ENCODE measurements at places on chromosomes 11 and 22.

GRCh38 chr11:12110714-12111548, 541 bp downstream of the MICAL2 start:
- DNase-seq, result no peak

DNA sequence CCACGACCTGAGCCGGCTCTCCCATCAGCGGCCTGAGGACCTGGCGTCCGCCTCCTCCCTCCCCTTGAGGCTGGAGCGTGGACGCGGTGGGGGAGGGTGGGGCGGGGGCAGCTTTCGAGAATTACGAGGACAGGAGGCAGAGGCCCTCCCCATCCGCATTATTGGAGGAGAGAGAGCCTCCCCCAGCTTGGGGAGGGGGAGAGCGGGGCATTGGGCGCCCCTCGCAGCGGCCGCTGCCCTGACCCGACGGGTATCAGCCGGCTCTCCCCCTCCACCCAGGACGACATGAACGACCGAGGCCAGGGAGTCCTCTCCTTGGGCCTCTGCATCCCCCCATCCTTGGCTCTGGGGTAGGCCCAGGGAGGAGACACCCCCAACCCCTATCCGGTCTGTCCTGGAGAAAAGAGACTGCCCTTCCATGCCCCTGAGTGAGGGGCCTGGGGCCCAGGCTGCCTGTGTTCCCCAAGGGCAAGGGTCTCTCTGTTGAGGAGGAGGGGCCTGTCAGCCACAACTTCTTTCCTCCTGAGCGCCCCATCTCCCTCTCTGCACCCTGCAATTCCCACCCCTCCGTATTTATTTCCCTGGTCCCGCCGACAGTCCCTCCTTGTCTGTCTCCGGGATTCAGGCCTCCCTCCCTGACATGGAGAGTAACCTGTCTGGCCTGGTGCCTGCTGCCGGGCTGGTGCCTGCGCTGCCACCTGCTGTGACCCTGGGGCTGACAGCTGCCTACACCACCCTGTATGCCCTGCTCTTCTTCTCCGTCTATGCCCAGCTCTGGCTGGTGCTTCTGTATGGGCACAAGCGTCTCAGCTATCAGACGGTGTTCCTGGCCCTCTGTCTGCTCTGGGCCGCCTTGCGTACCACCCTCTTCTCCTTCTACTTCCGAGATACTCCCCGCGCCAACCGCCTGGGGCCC, 495 bp downstream of the GPR137 start:
- DNase-seq, result no peak

DNA sequence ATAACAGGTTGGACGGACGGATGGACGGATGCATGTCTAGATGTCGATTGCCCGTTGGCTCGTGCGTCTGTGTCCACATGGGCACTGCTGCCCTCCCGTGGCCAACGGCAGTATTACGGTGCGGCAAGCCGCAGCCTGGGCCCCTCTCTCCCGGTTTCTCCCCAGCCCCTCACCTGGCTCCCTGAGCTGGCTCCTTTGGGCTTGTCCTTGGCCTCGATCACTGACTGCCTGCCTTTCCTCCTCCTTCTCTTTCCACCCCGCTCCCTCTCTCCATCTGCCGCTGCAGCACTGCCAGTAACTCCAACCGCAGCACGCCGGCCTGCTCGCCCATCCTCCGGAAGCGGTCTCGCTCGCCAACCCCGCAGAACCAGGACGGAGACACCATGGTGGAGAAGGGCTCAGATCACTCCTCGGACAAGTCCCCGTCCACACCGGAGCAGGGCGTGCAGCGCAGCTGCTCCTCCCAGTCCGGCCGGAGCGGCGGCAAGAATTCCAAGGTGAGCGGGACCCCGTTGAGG, 77.3 kb downstream of the SCN3B start:
- DNase-seq, result no peak

DNA sequence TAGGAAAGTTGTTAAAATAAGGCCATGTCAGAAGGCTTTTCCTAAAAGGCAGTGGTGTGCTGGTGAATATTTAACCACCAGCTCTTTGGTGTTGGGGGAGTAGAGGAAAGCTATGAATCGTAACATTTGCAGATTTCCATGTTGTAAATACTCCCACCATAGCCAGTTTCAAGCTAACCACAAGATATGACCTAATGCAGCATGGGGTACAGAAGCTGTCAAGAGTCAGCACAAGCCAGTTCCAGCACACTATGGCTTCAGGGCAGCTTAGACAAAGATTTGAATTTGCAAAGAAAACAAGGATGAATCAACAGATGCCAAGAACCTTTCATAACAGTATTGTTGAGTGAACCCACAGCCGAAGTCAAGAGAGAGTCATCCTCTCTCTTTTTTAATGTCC, 40.0 kb downstream of the COMMD9 start:
- DNase-seq, result no peak

- no peak for DNase-seq
These were observed 123.6 kb upstream of the TENM4 start for GRCh38 chr11:79564288-79564925.

DNA sequence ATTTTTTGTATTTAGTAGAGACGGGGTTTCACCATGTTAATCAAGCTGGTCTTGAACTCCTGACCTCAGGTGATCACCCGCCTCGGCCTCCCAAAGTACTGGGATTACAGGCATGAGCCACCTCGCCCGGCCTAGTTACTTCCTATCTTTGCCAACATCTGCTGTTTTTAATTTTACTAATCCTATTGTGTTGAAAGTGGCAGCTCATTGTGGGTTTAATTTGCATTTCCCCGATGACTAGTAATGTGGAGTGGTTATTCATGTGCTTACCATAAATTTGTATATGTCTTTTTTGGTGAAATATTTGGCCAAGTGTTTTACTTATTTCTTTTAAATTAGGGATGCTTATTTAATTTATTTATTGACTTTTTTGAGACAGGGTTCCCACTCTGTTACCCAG, 74.2 kb upstream of the SLC25A18 start:
- no peak for DNase-seq

DNA sequence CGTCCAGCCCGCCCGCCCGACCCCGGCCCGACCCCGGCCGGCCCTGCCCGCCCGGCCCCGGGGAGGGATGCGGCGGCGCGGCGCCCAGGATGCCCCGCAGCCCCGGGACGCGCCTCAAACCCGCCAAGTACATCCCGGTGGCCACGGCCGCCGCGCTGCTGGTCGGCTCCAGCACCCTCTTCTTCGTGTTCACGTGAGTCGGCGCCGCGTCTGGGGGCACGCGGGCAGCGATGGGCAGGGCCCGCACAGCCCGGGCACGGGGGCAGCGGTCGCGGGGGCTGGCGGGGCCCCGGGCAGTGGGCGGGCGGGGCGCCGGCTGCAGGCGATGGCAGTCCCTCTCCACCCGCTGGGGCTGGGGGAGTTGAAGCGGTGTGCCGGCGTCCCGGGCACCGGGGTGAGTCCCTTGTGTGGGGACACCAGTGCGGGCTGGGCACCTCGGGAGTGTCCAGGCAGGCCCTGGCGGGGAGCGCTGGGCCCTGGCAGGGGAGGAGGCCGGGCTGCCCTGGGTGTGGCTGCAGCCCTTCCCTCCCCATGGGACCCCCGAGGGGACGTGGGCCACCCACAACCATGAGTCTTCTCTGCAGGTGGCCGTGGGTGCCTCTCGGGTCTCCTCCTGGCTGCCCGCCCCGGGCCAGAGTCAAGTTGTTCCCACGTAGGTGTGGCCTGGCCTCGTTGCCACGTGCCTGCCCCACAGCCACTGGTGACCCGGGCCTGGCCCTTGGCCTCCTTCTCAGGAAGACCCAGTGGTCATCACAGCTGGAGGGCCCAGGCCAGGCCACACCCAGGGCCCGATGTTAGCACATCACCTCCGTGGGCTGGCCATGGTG, 468 bp downstream of the ZDHHC8 start:
- no peak for DNase-seq

GRCh38 chr11:44309478-44310205, at the start of gene ALX4:
Gene ALX4 (minus strand): TSS chr11:44310139. CDS start chr11:44310062, 77 bp downstream.
- DNase-seq, result no peak

- DNase-seq, result no peak
These were observed 694.7 kb downstream of the NTM start for GRCh38 chr11:132064987-132065620.

DNA sequence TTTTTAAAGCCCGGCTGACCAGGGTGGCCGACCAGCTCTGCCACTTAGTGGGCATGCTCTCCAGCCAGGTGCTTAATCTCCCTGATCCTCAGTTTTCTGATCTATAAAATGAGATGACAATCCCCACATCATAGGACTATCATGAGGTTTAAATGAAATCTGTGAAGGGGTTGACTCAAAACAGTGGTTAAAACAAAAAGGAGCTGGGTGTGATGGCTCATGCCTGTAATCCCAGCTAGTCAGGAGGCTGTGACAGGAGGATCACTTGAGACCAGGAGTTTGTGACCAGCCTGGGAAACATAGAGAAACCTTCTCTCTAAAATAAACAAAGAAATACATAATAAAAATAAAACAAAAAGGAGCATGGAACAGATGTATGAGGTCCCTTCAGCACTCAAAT, 3.6 kb upstream of the C11orf86 start:
- no peak for DNase-seq

GRCh38 chr11:103537904-103538502, 428.8 kb downstream of the DYNC2H1 start:
- no peak for DNase-seq

DNA sequence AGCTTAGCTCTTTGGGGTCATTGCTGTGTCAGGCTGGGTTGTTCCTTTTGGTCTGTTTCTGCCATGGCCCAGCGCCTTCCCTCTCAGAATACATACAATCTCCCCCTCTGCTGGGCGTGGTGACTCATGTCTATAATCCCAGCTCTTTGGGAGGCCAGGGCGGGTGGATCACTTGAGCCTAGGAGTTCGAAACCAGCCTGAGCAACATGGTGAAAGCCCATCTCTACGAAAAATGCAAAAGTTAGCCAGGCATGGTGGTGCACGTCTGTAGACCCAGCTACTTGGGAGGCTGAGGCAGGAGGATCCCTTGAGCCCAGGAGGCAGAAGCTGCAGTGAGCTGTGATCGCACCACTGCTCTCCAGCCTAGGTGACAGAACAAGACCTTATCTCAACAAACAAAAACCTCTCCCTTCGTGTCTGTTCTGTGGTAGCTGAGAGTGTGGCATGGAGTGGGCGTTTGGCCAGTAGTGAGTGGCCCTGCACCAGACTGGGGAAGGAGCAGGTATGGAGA, 46.7 kb upstream of the RAB1B start:
- no peak for DNase-seq

- DNase-seq, result no peak
These were observed 20.5 kb downstream of the IGF2 start for GRCh38 chr11:2118677-2119076.

GRCh38 chr11:134248910-134249480, 4.2 kb downstream of the THYN1 start:
- no peak for DNase-seq

GRCh38 chr11:106426696-106427095, 349.2 kb downstream of the AASDHPPT start:
- no peak for DNase-seq

- no peak for DNase-seq
These were observed 11.9 kb upstream of the SYTL2 start for GRCh38 chr11:85822814-85823213.

DNA sequence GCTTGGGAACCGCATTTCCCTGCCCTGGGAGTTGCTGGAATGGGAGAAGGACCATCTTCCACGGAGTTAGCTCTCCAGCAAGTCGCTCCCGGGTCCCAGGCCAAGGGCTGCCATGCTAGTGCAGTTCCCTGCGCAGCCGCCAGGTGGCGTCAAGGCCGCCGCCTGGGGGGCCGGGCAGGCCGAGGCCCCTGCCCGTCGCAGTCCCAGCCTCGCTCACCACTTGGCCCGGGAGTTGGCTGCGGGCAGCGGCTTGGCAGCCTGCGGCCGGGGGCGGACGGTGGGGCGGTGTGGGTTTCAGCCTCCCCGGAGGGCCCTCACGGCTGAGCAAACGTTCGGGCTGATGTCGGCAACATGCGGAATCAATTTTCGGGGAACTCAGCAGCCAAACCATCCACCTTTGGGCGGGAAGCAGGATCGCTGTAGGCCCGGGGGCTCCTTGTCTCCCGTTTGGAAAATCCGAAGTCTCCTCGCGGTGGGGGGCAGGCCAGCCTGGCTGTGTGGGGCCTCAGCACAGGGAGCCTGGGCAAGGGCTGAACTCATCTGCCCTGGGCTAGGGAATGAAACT, 415.1 kb downstream of the SOX6 start:
- DNase-seq, result no peak

GRCh38 chr22:31569126-31569525, 72.8 kb downstream of the SFI1 start:
- no peak for DNase-seq

GRCh38 chr11:73576185-73576614, 21.7 kb downstream of the FAM168A start:
- DNase-seq, result no peak

- DNase-seq, result no peak
These were observed 65.4 kb upstream of the B3GAT1 start for GRCh38 chr11:134477486-134477885.
